Activated naive CD4-positive, alpha-beta T cell treated with anti-CD3 and anti-CD28 coated beads, Interleukin-2, amount 50 U/mL, for 16 hours (primary cell): ENCODE measurements at places on chromosomes 11 and 22.

GRCh38 chr11:2561696-2562581, 117.1 kb downstream of the KCNQ1 start:
- DNase-seq: peak; percentile 10

DNA sequence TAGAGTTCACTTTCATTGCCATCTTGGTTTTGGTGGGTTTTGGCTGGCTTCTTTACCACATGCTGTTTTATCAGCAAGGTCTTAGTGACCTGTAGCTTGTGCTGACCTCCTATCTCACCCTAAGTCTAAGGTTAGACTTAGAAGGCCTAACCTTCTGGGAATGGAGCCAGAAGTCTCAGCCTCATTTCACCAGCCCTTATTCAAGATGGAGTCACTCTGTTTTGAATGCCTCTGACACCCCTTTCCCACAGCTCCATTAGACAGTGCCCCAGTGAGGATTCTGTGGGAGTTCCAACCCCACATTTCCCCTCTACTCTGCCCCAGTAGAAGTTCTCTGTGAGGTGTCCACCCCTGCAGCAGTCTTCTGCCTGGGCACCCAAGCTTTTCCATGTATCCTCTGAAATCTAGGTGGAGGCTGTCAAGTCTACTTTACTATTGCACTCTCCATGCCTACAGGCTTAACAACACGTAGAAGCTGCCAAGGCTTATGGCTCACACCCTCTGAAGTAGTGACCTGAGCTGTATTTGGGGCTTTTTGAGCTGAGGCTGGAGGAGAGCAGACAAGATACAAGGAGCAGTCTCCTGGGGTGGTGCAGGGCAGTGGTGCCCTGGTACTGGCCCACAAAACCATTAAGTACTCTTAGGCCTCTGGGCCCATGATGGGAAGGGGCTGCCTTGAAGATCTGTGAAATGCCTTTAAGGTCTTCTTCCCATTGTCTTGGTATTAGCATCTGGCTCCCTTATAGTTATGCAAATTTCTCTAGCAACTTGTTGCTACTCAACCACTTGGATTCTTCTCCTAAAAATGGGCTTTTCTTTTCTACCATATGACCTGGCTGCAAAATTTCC, 65.9 kb upstream of the SC5D start:
- DNase-seq: no peak

DNA sequence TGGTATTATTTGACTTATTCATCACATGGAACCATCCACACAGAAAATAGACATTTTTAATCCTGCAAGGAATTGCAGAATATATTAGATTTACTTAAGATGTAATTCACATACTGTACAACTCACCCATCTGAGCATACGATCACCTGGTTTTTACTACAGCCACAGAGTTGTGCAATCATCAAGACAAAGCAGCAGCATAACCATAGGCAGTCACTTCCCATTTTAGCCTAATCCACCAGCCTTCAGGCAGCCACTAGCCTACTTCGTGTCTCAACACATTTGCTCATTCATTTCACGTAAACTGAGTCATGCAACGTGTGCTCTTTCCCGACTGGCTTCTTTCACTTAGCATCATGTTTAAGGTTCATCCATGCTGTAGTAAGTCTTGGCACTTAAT, 23.0 kb downstream of the PIWIL3 start:
- no peak for DNase-seq

GRCh38 chr11:35723913-35724312, 61.3 kb downstream of the TRIM44 start:
- no peak for DNase-seq

DNA sequence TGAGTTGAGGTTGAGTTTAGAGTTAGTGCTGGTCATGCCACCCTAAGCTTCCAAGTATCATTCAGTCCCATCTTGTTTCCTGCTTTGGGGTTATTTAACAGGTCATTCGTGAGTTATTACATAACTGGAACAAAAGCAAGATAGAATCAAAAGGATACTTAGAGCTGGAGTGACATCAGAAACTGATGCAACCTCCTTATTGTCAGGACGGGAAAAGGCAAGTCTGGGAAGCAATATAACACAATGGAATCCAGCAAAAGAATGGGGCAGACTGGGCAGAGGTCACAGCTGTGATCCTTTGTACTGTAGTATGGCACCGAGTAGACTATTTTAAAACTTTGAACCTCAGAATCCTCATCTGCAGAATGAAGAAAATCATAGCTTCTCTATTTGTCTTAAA, 4.4 kb upstream of the PRSS23 start:
- DNase-seq: no peak

GRCh38 chr22:32413719-32414118, 1.7 kb upstream of the RTCB start:
- no peak for DNase-seq

- DNase-seq: no peak
Measured at GRCh38 chr22:42077486-42078125, 1.9 kb upstream of the SMDT1 start.

GRCh38 chr11:121067962-121068647, 32.9 kb upstream of the TECTA start:
- no peak for DNase-seq

- no peak for DNase-seq
Measured at GRCh38 chr22:36257948-36258670, 5.2 kb downstream of the APOL1 start.

DNA sequence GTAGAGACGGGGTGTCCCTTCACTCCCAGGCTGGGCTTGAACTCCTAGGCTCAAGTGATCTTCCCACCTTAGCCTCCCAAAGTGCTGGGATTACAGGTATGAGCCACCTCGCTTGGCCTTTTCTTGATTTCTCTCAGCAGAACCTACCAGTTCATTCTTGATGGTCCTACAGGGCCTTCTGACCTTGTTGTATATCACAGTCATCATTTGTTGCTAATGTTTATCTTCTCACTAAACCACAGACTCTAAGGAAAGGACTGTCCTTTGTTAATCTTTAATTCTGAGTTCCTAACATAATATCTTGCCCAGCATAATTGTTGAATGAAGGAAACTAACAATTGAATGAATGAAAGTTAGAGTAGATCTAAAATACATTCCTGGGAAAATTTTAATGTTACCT, 22.0 kb upstream of the ZC3H12C start:
- no peak for DNase-seq

GRCh38 chr11:17564687-17565042, 17.6 kb downstream of the OTOG start:
- no peak for DNase-seq
